ENCODE measurements at places on chromosomes 11 and 22.

- DNase-seq, result no peak
These were observed 66.7 kb upstream of the CSNK2A3 start for GRCh38 chr11:11419747-11420146.

DNA sequence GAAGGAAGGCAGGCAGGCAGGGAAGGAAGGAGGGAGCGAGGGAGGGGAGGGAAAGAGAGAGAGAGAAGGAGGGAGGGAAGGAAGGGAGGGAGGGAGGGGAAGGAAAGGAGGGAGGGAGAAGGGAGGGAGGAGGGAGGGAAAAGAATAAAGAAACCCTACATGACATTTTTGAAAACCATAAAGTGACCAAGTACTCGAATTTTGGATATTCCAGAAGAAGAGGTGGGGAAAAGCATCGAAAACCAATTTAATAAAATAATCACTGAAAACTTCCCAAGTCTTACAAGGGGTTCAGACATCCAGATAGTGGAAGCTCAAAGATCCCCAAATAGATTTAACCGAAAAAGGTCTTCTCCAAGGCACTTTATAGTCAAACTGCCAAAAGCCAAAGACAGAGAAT, 11.7 kb downstream of the GDPD4 start:
- DNase-seq, result no peak

GRCh38 chr22:24054356-24054755, 43.3 kb downstream of the CABIN1 start:
- no peak for DNase-seq

- DNase-seq, result peak; percentile 86
These were observed 2.2 kb downstream of the SLC25A22 start for GRCh38 chr11:795634-796564.

- no peak for DNase-seq
These were observed 380.1 kb downstream of the LARGE1 start for GRCh38 chr22:33539902-33540751.

DNA sequence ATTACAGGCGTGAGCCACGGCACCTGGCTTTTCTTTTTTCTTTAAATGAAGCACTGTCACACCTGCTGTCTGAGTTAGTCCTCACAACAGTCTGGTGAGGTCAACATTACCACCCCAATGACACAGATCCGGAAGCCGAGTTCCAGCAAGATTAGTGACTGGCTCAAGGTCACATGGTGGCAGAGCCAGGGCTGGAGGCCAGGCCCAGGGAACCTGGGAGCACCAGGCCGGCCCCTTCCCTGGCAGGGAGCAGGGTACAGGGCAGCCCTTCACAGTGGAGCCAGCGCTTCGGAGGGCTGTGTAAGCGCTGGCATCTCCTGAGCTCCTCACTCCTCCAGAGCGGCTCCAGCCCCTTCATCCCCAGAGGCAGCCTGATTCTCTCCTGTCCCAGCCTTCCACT, 118.7 kb downstream of the ST3GAL4 start:
- DNase-seq, result no peak

DNA sequence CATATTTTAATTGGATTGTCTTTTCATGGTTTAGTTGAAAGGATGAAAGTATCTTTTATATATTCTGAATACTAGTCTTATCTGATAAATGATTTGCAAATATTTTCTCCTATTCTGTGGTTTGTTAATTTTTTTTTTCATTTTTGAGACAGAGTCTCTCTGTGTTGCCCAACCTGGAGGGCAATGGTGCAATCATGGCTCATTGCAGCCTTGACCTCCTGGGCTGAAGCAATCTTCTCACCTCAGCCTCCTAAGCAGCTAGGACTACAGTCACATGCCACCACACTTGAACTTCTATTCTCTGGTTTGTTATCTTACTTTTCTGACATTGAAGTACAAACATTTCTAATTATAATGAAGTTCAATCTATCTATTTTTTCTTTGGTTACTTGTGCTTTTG, 30.0 kb upstream of the FAR1 start:
- DNase-seq, result no peak

DNA sequence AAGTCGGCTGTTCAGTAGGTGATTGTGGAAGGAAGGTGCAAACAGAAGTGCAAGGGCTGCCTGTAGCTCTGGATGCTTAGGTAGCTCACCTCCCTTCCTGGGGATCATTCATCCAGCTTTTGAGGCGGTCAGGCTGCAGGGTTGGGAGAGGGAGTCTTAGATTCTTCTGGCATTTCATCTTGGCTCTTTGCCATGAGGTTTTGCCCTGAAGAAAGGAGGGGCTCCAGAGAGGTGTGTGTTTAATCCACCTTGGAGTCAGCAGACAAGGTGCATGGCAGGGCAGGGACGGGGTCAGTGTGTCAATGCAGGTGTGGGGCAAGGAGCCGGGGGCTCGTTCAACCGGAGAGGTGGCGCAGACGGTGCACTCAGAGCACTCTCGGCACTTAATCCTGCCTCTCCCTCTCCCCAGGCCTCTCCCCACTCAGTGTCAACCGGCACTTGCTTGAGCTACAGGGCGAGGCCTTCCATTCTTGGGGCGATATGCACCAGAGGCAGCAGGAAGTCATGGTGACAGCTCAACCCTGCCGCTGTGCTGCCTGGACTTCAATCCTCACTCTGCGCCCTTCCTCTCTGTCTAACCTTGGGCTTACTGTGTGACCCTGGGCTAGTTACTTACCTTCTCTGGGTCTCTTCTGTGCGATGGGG, 7.2 kb downstream of the ADAMTS15 start:
- DNase-seq, result no peak

GRCh38 chr11:108871152-108871551, 206.3 kb downstream of the DDX10 start:
- peak; percentile 17 for DNase-seq

- DNase-seq, result no peak
These were observed 33.8 kb downstream of the MYEOV start for GRCh38 chr11:69327741-69328191.

- no peak for DNase-seq
These were observed 35.9 kb downstream of the RPL3 start for GRCh38 chr22:39283322-39284141.

GRCh38 chr11:83691451-83691950, 405.3 kb upstream of the CCDC90B start:
- no peak for DNase-seq

GRCh38 chr22:45758603-45759002, 87.0 kb downstream of the ATXN10 start:
- no peak for DNase-seq

GRCh38 chr11:7422544-7423331, 62.6 kb upstream of the OLFML1 start:
- DNase-seq, result no peak

DNA sequence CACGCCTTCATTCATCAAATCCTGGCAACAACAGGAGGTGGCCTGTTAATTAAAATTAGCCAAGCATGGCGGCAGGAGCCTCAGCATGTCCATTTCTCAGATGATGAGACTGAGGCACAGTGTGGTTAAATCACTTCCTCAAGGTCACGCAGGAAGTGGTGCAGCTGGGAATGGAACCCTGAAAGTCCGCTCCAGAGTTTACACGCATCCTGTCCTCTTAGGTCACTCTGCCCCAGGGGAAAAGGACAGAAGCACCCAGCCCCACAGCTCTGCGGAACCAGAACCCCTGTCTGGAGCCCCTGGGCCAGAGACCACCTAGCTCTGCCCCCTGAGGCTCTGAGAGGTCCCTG, 19.6 kb downstream of the RPL3 start:
- DNase-seq, result no peak

DNA sequence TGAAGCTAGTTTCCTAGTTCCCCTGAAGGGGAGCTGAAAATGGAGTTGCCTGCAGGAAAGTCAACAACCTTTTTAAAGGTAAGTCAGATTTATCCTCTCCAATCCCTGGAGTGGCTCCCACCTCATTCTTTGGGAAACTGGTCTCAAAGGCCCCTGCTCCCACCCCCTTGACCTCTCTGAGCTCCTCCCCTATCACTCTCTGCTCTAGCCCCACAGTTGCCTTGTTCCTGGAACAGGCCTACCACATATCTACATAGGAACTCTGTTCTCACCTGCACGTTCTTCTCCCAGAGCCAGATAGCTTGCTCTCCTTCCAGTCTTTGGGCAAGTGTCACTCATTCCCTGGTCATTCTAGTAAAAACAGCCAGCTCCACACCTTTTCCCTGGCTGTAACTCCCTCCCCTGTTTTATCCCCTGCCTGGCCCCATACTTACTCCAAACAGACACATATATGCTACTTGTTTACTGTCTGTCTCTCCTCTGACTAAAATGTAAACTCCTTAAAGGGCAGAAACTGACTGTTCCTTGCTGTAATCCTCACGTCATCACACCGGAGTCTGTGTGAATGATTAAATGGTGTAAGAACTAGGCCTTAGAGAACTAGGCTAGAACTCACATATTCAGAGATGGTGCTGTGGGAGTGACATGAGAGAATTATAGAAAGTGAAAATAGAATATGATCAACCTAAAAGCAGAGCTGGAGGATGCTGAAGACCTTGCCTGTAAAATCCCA, 53.3 kb downstream of the TCF20 start:
- peak; percentile 23 for DNase-seq

GRCh38 chr11:16981651-16982194, 32.5 kb downstream of the PLEKHA7 start:
- DNase-seq, result no peak
